ENCODE measurements at places on chromosomes 1 and 21.

- DNase-seq = no peak
Measured at GRCh38 chr1:42122408-42122807, 30.8 kb upstream of the GUCA2B start.

GRCh38 chr1:198772626-198773025 is 133.8 kb downstream of the PTPRC start:
- DNase-seq = no peak

DNA sequence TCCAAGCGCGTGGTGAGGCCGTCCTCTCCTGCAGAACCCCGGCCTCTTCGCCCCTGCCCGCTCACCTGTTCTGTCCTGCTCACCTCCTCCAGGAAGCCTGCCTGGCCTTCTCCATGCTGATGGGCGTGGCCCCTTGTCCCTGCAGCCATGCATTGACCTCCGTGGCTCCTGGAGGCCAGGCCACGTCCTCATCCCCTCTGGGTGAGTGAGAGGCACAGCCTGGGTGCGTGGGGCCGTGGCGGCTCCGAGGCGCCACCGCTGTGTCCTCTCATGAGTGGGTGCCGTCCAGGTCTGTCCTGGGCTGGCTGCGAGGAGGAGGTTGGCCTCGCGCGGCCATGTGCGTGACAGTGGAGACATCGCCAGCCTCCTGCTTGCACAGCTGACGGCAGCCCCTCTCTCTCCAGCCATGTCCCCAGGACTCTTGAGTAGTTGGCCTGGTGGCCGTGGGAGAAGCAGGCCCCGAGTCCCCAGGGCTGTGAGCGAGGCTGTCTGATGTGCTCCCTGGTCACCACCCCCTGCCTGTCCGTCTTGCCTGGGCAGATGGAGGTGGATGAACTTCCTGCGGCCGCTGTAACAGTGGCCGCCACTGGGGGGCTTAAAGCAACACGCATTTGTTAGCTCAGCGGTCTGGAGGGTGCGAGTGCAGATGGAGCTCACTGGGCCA is 58.1 kb downstream of the PRKCZ start:
- no peak for DNase-seq

DNA sequence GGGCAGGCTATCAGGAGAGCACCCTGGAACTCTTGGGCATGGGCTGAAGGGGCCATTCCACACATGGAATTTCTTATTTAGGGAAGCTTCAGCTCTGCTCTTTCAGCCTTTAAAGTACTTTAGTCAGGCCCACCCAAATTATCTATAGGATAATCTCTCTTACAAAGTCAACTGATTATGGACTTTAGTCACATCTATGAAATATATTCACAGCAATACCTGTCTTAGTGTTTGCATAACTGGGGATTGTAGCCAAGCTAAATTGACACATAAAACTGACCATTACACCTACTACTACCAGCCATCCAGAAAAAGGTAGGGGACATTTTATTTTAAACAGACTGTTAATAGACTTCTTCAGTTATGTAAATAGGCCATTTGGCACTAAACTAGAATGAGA is 114.9 kb upstream of the VANGL1 start:
- no peak for DNase-seq

GRCh38 chr21:41712201-41712600 is 54.7 kb downstream of the RIPK4 start:
- no peak for DNase-seq

- no peak for DNase-seq
Measured at GRCh38 chr1:181144238-181144637, 55.7 kb downstream of the IER5 start.

DNA sequence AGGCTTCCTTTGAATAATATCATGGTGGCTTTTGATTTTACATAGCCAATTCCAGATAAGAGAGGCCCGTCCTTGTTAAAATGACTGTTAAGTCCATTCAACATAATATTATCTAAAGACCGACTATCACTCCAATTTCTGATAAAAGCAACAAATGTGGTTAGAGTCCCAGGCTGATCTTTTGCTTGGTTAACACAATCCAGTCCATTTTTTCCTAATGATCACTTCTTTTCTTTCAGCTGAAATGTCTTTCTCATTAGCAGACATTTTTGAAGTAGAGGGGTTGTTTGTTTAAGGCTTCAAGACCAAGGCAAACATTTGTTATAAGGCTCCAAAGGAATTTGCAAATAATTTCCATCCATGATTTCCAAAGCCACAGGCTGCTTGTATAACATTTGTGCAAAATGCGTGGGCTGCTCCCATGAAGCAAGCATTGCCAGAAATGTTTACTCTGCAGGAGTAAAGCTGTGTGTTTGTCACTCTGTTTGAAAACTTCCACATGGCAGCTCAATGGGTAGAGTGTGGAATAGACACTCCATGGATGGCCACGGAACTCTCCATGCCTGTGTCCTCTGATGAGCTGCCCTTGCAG is 111.5 kb downstream of the PSMG1 start:
- DNase-seq = no peak

Data from KG1 (cell line).